ENCODE measurements at places on chromosomes 7 and 10. TPM values are rescaled to one million over a fixed set of nuclear protein-coding genes. Genes with fewer than 3 reads are reported as not detected.

The CFAP46 gene
- polyA plus RNA-seq = not detected

The FEZF1 gene
- not detected for polyA plus RNA-seq

The OR6V1 gene
- 1.2 TPM for polyA plus RNA-seq

The CEP55 gene
- not detected for polyA plus RNA-seq

The UCN3 gene
- polyA plus RNA-seq = not detected

The SLC26A5 gene
- not detected for polyA plus RNA-seq

The SPDYE9 gene
- 1.4 TPM for polyA plus RNA-seq

The ABCC2 gene
- polyA plus RNA-seq = 0.31 TPM

The CWF19L1 gene
- polyA plus RNA-seq = 14.4 TPM

The KCNH2 gene
- 4.1 TPM for polyA plus RNA-seq

The LDB3 gene
- polyA plus RNA-seq = 2.1 TPM

The TMEM176A gene
- not detected for polyA plus RNA-seq

The SEPTIN7 gene
- polyA plus RNA-seq = 1,682 TPM

The DIP2C gene
- polyA plus RNA-seq = 13.2 TPM

The CRPPA gene
- 7.4 TPM for polyA plus RNA-seq

The PTF1A gene
- polyA plus RNA-seq = not detected

The UCMA gene
- polyA plus RNA-seq = not detected

The DRGX gene
- polyA plus RNA-seq = 0.25 TPM

The C7orf33 gene
- not detected for polyA plus RNA-seq

The CACNB2 gene
- polyA plus RNA-seq = 102 TPM

The NPY4R2 gene
- not detected for polyA plus RNA-seq

The NUDT1 gene
- 5.1 TPM for polyA plus RNA-seq

The CDH23 gene
- 7.6 TPM for polyA plus RNA-seq

The TMEM229A gene
- 3.3 TPM for polyA plus RNA-seq

The KIF11 gene
- 0.75 TPM for polyA plus RNA-seq

The H2BK1 gene
- polyA plus RNA-seq = not detected

The NODAL gene
- polyA plus RNA-seq = 0.99 TPM

The WASHC2A gene
- polyA plus RNA-seq = 470 TPM

The EVX1 gene
- polyA plus RNA-seq = not detected

The NYAP1 gene
- not detected for polyA plus RNA-seq

The ADRA2A gene
- polyA plus RNA-seq = 1.6 TPM

The SLC18A3 gene
- polyA plus RNA-seq = not detected

The MYL10 gene
- not detected for polyA plus RNA-seq
